ENCODE measurements at places on chromosomes 6 and 20.

DNA sequence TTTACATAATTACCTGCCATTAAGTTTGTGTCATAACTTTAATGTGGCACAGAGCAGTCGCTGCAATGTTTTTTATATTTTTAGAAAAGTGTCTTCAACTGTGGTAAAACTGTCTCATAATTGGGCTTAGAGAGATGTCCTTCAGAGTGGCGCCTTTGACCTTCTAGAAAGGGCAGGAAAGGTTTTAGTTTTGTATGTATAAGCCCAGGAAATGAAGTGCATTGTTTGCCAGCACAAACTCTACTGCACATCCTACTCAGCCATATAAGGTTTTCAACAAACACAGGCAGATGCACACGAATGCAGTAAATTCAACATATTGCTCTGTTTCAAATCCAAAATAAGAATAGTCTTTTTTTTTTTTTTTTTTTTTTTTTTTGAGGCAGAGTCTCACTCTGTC is 201.4 kb downstream of the ALDH8A1 start:
- no peak for DNase-seq

GRCh38 chr6:62042429-62042828 is 243.6 kb downstream of the KHDRBS2 start:
- no peak for DNase-seq

DNA sequence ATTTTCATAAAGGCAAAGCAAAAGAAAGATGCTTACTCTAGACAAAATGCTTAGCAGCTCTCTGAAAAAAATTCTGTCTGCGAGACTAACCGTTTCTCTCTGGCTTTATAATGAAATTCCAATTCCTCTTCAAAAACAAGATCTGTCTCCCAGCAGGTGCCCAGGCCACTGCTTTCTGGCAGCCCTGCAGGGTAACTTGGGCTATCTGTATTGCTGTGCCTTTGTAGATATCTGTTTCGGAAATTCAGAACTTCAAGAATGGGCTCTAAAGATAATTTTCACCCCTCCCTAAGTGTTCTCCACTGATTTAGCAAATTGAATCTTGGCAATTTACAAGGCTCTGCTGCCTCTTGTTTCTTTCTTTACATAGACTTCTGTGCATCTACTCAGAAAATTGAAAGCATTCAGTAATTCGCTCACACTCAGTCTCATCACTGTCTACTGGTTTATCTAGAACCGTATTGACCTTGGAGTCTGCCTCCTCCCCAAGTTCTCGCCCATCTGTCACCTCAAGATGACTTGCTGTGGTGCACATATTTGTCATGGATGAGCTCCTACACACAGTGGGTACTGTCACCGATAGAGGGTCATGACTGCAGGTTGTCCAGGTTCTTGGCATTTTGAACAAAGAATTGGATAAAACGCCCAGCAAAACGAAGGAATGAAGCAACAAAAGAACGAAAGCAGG is 26.4 kb upstream of the FABP7 start:
- no peak for DNase-seq

DNA sequence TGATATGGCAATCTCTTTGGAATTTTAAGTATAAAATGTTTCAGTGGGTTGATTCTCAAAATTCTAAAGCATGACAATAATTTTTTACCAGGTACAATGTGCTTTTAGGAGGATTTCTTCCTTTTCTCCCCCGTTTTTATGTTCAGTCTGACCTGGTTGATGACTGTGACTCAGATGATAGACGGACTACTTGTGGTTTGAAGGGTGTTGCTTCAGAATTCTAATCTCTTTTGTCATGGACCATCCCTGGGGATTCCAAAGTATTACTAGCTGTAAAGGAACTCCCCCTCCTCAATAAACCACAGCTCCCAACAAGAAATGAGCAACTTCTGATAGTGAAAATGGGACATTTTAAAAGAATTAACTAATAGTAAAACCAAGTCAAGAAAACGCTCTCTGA is 34.9 kb upstream of the TNFAIP3 start:
- no peak for DNase-seq

DNA sequence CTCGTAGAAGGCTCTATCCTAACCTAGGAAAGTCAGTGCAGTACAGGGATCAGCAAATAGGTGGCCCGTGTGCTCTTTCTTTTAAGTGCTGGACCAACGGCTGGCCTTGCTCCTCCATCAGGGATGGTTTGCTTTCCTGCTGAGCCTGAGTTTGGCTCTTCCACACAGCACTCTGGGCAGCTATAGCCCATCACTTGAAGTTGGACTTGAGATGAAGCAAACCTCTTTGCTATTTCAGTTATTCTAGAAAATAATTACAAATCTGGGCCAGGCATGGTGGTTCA is 66.9 kb upstream of the KCNK16 start:
- no peak for DNase-seq

- DNase-seq = no peak
Measured at GRCh38 chr20:29325304-29325640, 1932.2 kb upstream of the DEFB115 start.

GRCh38 chr6:111753573-111753972 is 119.7 kb downstream of the FYN start:
- DNase-seq = no peak

DNA sequence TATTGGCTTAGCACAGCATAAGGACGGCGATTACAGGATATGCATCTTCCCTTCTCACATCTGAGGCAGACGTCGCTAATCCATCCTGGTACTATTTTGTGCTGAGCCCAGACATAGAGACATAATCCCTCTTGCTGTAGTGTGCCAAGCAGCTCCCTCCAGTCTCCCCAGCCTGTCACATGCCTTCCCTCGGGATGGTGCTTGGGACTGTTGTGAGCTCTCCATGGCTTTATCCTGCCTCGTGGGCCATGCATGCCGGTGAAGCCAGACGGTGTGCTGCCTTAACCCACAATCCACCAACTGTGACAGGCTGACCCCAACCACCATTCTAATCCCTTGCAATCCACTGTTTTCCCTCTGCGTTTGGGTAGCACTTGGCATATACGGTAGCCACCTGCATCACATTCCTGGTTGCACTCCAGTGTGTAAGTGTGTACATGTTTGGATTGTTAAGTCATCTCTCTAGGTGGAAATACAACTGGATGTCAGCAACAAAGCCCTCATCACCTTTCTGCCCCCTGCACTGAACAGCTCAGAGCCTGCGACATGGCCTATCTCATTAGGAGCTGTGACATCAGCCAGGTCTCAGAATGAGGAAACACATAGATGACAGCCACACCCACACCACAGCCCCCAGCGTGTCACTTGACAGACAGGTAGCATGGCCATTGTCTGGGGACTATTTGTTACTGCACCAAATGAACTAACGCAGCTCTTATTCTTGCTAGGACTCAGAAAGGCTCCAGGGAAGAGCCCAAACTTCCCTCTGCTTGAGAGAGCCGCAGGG is 374.8 kb upstream of the CDH4 start:
- no peak for DNase-seq

GRCh38 chr20:63837479-63837878 is 6.4 kb upstream of the ZBTB46 start:
- no peak for DNase-seq

GRCh38 chr6:129312880-129313279 is 397.1 kb downstream of the ARHGAP18 start:
- no peak for DNase-seq

GRCh38 chr6:155561257-155561965 is 105.8 kb upstream of the NOX3 start:
- no peak for DNase-seq

DNA sequence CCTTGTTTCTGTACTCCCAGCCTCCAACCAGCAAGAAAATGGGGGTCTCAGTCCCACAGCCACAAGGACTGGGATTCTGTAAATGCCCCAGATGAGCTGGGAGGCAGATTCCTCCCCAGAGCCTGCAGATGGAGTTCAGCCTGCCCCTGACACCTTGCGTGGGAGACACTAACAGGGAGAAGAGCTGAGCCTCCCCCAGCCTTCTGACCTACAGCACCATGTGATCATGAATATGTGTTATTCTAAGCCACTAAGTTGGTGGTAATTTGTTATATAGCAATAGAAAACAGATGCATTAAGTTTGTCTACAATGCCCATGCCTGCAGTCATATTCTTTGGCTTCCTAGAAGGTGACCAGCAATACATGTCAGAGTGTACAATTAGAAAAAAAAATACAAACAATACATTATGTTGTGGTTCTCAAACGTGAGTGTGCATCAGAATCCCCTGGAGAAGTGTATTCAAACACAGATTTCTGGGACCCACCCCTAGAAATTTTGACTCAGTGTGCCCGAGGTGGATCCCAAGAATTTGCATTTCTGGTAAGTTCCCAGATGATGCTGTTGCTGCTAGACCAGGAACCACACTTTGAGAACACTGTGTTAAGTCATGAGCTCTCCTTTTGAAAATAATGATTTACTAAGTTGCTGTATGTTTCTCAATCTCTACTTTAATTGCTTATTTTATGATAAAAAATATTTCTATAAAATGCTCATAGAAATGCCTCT is 39.9 kb downstream of the SLC22A3 start:
- DNase-seq = no peak

- DNase-seq = no peak
Measured at GRCh38 chr6:6842291-6842690, 253.8 kb downstream of the LY86 start.

GRCh38 chr6:160042014-160042773 is 73.3 kb downstream of the IGF2R start:
- no peak for DNase-seq

GRCh38 chr20:50373674-50374286 is 136.4 kb upstream of the PTPN1 start:
- no peak for DNase-seq

GRCh38 chr6:1202201-1202600 is 109.7 kb upstream of the FOXQ1 start:
- DNase-seq = no peak

- DNase-seq = peak; percentile 30
Measured at GRCh38 chr6:25035174-25035511, 99.4 kb upstream of the RIPOR2 start.

DNA sequence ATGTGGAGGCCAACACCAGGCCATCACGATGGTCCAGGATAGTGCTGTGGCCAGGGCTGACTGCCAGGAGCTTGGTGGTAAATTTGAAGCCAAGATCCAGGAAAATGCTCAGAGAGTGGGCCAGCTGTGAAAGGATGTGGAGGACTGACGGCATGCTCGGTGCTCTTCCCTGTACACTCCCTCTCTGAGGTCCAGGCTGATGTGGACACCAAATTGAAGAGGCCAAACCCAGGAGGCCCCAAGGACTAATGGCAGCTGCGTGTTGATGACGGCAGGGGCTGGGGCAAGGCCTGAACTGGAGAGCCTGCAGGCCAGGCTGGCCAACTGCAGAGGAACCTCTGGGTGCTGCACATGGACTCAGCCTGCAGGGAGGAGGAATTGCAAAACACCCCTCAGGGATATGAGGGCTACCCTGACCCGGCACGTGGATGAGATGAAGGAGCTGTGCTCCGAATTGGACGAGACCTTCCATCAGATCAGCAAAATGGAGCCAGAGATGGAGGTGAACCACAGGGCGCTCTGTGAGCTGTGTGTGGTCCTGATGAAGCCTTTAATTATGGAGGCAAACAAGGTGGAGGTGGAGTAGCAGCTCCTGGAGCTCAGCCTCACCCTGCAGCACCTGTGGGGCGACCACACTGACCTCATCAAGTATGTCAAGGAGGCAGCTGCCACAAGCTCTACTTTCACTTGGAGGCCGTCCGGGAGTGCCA is 6.9 kb upstream of the RAET1E start:
- no peak for DNase-seq

DNA sequence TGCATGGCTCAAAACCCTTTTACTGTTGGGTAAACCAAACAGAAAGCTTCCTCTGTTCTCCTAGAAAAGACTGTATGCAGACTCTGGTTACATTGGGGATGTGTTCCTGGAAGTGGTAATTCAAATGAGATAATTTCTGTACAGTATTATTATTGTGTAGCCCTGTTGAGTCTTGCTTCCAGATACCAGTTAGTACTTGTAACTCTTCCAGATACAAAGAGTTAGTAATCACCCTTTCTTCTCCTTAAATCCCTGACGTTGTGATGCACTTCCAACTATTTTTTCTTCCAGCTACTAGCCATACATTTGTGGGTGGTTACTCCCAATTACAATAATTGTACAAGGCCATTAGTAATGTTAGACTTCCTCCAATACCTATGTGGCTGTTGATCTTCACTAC is 42.3 kb upstream of the GRIK2 start:
- DNase-seq = no peak

- DNase-seq = no peak
Measured at GRCh38 chr6:168061269-168062210, 17.5 kb downstream of the FRMD1 start.

GRCh38 chr6:148890652-148891404 is 144.0 kb downstream of the UST start:
- no peak for DNase-seq

DNA sequence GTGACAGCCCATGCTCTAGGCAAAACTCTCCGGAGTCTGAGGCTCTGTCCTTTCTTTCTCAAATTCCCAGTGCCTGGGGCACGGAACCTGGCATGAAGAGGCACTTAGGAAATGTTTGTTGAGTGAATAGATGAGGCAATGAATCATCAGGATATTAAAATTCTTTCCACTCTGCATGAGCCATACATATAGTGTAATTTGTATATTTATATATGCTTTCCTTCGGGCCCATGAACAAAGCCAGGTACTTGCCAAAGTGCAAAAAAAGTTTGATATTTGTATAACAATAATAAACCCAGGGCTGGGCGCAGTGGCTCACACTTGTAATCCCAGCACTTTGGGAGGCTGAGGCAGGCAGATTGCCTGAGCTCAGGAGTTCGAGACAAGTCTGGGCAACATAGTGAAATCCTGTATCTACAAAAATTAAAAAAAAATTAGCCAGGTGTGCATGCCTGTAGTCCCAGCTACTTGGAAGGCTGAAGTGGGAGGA is 212.3 kb upstream of the ZNF217 start:
- no peak for DNase-seq

GRCh38 chr6:41028561-41029412 is 10.2 kb downstream of the UNC5CL start:
- no peak for DNase-seq

- peak; percentile 81 for DNase-seq
Measured at GRCh38 chr6:31356946-31357466, at the start of gene HLA-B. Gene HLA-B (minus strand): TSS chr6:31357179. CDS start chr6:31357158, 21 bp downstream.

DNA sequence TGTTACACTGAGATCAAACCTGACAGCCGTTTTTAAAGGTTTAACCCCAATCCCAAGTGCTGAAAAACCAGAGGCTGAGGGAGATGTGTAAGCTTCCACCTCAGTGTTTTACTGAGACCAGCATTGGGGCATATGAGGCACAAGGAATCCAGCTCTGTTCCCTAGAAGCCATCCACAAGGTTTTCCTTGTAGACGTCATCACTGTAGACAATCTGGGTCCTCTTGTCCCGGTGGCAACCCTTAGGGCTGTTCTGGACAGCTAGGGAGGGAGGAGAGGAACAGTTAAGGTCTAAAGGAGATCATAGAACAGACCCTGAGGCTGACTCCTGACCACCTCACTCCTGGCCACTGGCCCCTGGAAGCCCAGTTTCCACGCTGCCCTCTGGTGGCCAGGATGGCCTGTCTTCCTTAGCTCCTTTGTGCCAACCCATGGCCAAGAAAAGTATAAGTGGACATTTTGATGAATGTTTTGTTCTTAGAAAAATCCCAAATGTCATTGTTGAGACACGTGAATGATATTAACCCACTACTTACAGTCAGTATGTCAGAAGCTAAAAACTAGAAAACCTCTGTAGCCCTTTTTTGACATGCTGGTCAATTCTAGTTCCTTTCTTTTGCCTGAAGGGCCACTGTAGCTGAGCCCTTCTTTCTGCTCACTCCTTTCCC is 6.4 kb downstream of the CFB start:
- DNase-seq = peak; percentile 22

Measured in activated CD4-positive, alpha-beta T cell treated with anti-CD3 and anti-CD28 coated beads, Interleukin-2, Interleukin-4, amounts not matched to agents 100 ng/mL and 50 ng/mL, durations not matched to agents 16 hours and 8 hours (primary cell).